H54 (cell line): ENCODE measurements at places on chromosomes 7 and 10.

DNA sequence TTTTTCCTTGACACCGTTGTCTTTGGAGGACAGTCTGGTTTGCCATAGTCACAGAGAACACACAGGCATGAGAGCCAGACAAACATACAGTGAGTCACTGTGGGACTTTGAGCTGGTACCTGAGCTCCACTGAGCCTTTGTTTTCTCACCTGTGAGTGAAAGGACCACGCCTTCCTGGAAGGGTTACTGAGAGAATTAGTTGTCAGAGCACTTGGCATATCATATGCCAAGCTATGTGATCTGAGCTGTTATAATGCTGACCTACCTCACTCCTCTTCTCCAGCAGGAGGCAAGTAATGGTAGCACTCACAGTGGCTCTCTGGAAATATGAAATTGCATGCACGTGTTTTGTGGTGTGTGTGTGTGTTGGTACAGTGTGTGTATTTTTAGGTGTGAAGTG lies 59.7 kb downstream of the CXCL12 start:
- no peak for DNase-seq

- no peak for DNase-seq
These were observed 33.5 kb downstream of the CAMK2B start for GRCh38 chr7:44291733-44292419.

- DNase-seq = no peak
These were observed 226.2 kb downstream of the COBL start for GRCh38 chr7:51090411-51090810.

GRCh38 chr10:2836921-2837662 lies 230.3 kb upstream of the PFKP start:
- DNase-seq = no peak

DNA sequence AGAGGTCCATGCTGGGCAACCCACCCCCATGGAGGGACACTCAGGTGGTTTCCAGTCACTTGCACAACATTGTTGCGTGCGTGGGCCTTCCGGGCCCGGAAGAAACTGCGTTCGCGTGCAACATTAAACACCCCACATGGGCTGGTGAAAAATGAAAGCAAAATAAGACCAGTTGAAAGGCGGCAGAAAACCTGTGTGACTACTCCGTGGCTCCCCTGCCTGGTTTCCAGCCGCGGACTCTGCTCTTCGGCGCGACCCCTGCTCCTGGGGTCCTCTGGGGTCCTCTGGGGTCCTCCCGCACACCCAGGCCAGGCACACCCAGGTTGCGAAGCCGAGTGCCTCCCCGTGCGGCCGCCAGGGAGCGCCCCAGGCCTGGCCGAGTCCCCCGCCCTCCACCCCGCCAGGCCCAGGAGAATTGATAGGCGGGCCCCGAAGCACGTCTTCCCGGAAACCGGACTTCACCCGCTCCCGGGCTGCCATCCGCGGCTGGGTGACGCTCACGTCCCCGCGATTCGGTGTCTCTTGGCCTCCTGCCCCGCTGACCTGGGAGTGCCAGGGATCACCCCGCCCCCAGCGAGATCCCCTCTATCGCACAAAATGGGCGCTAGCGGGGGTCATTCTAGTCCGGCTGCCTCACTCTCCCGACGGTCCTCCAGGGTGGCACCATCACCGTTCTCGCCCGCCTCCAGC lies 1.9 kb upstream of the SH2D4B start:
- no peak for DNase-seq

GRCh38 chr10:21529032-21529910 lies 3.8 kb upstream of the SKIDA1 start:
- DNase-seq = no peak
